Naive B cell (primary cell): ENCODE measurements at places on chromosomes 16 and 17. TPM values are rescaled to one million over a fixed set of nuclear protein-coding genes. Genes with fewer than 3 reads are reported as not detected.

The CRHR1 gene
- not detected for polyA plus RNA-seq

DNA sequence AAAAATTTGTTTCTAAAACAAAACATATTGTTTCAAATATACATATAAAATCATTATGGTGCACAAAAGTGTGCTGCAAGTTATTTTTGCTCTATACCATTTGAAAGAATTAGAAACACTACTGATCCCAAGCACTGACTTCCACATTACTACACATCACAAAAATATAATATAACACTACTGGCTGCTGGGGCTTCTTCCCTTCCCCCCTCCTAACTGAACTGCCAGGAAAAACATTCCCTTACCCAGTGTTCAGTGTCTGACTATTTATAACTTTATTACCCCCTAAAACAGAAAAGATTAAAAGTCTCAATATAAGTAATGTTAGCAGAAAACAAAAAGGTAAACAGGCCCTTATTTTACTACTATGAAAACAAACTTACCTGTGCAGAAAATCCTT lies 36.9 kb downstream of the GPATCH8 start:
- peaks cover 12% of the 10 kb centered on the region for H3K36me3 ChIP-seq
- no peaks in the 10 kb centered on the region for H3K27me3 ChIP-seq
- no peak overlapping the region for H3K4me3 ChIP-seq
- H3K4me1 ChIP-seq = peaks cover 52% of the 10 kb centered on the region

- no peak for DNase-seq
- H3K27me3 ChIP-seq = no peaks in the 10 kb centered on the region
- H3K36me3 ChIP-seq = peaks cover 15% of the 10 kb centered on the region
- H3K4me1 ChIP-seq = peaks cover 24% of the 10 kb centered on the region
Observed at GRCh38 chr16:11735787-11736186, 6.9 kb downstream of the TXNDC11 start.

GRCh38 chr16:50263060-50263909 lies 3.1 kb upstream of the ADCY7 start:
- peaks cover 12% of the 10 kb centered on the region for H3K36me3 ChIP-seq
- H3K27ac ChIP-seq = peak overlapping the region; percentile 24
- DNase-seq = no peak
- H3K27me3 ChIP-seq = peaks cover 23% of the 10 kb centered on the region

- H3K4me3 ChIP-seq = no peak overlapping the region
- no peak overlapping the region for H3K27ac ChIP-seq
- H3K36me3 ChIP-seq = no peaks in the 10 kb centered on the region
- DNase-seq = no peak
Observed at GRCh38 chr17:16511593-16511992, 19.6 kb upstream of the LRRC75A start.

- no peaks in the 10 kb centered on the region for H3K4me1 ChIP-seq
- H3K27me3 ChIP-seq = no peaks in the 10 kb centered on the region
- no peak for DNase-seq
- H3K36me3 ChIP-seq = peaks cover 10% of the 10 kb centered on the region
- H3K27ac ChIP-seq = no peak overlapping the region
Observed at GRCh38 chr16:4435337-4436067, 9.8 kb downstream of the DNAJA3 start.

DNA sequence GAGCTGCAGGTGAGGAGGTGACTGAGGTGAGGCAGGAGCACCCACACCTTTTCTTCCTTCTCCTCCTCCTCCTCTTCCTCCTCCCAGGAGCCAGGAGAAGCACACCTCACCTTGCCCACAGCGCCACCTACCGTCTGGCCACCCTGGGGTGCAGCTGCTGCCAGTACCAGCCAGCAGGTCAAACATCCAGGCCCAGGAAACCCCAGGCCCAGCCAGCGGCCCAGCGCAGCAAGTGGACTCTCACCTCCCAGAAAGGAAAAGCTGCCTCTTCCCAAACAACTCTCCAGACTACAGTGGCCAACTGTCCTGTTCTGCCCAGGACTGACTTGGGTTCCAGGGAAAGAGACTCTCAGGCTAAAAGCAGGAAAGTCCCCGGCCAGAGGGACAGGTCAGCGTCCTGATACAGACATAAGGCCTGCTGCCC lies 22.7 kb downstream of the PEMT start:
- no peaks in the 10 kb centered on the region for H3K4me1 ChIP-seq
- DNase-seq = no peak
- peak overlapping the region; percentile 66 for H3K27ac ChIP-seq
- H3K27me3 ChIP-seq = no peaks in the 10 kb centered on the region
- no peak overlapping the region for H3K4me3 ChIP-seq

DNA sequence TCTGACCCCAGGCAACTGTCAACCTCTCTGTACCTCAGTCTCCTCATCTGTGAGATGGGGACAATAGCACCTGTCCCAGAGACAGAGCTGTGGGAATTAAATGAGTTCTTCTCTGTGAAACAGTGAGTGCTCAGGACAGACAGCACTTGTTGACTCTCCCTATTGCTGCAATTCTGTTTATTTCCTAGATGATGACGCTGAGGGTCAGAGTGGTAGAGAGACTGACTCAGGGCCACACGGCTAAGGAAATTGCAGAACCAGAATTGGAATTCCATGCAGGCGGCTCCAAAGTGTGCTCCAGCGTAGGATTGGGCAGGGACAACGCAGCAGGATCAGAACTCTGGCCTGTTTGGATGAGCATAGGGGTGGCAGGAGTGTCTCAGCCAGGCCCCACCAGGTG lies 302.2 kb downstream of the C16orf95 start:
- H3K4me3 ChIP-seq = no peak overlapping the region
- DNase-seq = no peak
- peaks cover 23% of the 10 kb centered on the region for H3K27me3 ChIP-seq
- H3K4me1 ChIP-seq = no peaks in the 10 kb centered on the region
- H3K36me3 ChIP-seq = no peaks in the 10 kb centered on the region
